ENCODE measurements at places on chromosomes 1 and 21.

- DNase-seq: no peak
These were observed 36.1 kb downstream of the TRIM11 start for GRCh38 chr1:228370439-228370940.

DNA sequence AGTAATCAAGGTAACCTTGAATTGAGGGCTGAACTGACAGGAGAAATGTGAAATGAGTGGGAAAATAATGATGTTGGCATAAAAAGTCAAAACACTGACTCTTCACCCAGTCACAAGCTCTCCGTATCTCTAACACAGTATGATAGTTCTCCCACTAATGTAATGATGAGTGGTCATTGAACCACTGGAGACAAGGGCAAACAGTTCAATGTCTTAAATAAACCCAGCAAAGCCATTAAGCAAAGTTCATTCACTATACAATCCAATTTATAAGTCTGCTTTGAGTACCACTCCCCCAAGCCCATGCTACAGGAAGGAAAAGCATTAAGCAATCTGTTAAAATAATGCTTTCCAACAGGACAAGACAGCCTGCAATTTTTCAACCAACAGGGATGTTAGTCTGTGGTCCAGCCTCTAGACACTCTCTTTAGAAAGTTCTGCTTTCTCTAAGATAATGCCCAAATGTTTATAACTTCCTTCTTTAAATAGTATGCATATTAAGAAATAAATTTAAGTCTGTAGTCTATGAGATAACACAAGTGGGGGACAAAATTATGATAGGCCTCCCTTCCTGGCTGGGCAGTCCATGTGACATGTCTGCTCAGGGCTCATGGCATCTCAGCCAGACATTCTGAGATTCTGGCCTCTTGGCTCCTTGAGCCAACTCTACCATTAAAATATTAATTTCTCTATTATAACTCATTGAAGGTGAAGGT is 25.5 kb upstream of the DDAH1 start:
- no peak for DNase-seq

DNA sequence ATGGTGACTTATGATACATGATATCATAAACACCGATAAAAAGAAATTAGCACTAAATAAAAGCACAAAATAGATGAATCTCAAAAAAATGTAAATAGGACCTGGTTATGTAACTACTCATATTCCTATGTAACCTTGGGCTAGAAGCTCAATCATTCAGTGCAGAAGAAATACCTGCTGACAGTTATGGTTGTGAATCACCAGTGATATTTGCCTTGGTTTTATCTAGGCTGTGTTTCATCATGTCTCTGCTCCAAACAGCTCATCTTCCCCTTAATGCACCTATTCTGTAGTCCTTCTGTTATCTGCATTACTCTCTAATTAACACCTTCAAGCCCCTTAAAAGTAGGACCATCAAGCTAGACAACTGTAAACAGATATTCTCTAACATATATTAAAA is 16.3 kb upstream of the PIGC start:
- no peak for DNase-seq

DNA sequence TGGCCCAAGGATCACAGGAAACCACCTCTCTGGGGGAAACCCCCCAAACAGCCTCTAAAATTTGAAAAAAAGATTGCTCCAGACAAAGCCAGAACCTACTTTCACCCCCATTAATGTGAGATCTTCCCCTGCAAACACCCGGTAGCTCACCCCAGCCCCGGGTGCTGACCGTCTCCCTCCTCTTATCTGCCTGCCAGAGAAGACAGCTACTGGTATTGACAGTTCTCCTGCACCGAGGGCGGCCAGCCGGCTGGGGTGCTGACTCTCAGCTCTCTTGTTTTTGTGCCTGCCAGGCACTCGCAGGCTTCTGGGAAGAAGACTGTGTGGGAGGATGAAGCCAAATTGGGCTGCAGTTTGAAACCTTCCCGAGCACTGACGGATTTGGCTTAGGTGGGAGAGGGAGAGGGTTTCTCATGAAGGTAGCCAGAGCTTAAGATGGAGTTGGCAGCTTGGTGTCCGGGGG is 48.2 kb downstream of the RASSF5 start:
- DNase-seq: no peak

- no peak for DNase-seq
These were observed 27.7 kb upstream of the SLC5A9 start for GRCh38 chr1:48194801-48195200.

DNA sequence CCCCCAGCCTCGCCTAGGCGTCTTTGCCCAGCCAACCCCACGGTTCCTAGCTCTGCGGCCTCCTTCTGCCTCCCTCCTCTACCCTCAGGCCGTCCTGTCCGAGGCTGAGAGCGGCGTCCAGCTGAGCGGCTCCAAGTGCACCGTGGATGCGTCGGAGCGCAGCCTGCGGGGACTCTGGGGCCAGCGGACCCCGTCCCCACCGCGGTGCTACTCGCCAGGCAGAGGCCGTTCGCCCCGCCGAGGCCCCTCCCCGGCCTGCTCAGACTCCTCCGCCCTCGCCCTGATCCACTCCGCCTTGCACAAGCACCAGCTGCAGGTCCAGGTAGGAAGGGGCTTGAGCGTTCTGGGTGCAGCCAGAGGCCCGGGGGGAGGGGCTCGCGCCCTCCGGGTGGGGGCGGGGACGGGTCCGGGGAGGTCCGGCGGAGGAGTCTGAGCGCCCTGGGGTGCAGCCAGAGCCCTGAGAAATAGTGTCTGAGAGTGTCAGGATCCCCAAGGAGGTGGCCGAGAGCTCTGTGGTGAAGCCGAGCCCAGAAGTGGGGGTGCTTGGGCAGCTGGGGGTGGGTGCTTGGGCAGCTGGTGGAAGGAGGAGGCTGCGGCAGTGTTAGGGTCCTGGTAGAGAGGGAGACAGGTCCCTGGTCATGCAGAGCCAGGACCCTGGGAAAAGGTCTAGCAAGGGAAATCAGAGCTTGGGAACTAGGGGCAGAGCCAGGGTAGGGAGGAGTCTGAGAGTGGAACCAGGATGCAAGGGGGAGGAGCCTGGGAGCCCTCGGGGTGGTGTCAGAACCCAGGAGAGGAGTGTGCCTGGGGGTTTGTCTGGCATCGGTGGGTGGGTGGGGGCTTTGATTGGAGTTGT is 3.2 kb upstream of the NBPF3 start:
- peak; percentile 34 for DNase-seq

GRCh38 chr1:94599095-94599813 is 57.7 kb upstream of the F3 start:
- DNase-seq: no peak

DNA sequence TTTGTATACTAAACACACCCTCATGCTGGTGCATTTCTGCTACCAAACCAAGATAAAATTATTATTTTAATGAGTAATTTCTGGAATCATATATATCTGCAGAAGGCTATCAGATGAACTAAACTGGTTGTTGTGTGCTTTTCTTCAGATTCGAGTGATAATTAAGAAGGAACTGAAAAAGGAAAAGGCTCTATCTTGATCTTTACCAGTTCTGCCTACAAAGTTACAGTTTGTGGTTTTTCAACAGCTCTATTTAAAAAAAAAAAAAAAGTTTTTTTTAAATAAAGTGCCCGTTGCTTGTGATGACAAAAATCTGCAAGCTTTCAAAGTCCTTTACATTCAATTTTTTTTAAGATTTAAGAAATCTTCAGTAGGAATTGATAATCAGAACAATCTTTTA is 13.6 kb downstream of the DENND1B start:
- DNase-seq: no peak

- no peak for DNase-seq
These were observed 14.3 kb upstream of the SEC16B start for GRCh38 chr1:177984136-177984525.

DNA sequence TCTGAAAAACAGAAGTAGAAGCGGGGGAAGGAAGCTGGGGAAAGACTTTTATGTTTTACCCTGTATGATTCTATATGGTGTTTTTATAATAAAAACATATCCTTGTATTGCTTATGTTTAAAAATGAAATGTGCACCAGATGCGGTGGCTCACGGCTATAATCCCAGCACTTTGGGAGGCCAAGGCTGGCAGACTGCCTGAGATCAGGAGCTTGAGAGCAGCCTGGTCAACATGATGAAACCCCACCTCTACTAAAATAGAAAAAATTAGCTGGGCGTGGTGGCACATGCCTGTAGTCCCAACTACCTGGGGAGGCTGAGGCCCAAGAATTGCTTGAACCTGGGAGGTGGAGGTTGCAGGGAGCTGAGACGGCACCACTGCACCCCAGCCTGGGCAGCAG is 155.4 kb downstream of the SMYD3 start:
- DNase-seq: no peak

DNA sequence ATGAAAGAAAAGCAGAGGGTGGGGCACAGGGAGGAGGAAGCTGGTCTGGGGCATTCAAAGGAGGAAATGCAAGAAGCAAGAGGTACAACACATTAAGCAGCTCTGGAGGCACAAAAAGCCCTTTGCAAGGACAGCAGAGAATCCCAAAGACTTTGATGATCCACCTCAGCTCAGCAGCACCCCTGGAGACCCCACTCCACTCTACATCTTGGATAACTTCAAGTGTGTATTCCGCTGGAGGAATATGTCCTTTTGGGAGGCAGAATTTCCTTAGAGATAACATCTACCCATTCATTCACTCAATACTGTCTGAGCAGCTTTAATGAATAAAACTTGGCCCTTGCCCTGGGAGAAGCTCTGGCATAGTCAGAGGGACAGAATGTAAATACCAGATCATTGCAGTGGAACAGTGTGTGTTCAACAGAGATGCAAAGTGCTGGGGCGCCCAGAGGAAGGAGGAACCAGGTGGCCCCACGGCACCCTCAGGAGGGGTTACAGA is 599.7 kb downstream of the KIF26B start:
- DNase-seq: no peak

DNA sequence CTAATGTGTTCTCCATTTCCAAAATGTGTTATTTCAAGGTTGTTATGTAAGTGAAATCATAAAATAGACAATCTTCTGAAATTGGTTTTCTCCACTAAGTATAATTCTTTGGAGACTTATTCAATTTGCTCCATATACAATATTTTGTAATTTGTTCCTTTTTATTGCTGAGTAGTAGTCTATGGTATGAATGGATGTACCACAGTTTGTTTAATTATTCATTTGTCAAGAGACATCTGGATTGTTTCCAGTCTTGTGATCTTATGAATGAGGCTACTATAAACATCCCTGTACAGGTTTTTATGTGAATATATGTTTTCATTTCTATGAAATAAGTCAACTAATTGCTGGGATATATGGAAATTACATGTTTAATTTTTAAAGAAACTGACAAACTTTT is 652.6 kb upstream of the PLXNA2 start:
- DNase-seq: no peak

- DNase-seq: peak; percentile 46
These were observed 101.4 kb upstream of the VAMP3 start for GRCh38 chr1:7669559-7670311.

DNA sequence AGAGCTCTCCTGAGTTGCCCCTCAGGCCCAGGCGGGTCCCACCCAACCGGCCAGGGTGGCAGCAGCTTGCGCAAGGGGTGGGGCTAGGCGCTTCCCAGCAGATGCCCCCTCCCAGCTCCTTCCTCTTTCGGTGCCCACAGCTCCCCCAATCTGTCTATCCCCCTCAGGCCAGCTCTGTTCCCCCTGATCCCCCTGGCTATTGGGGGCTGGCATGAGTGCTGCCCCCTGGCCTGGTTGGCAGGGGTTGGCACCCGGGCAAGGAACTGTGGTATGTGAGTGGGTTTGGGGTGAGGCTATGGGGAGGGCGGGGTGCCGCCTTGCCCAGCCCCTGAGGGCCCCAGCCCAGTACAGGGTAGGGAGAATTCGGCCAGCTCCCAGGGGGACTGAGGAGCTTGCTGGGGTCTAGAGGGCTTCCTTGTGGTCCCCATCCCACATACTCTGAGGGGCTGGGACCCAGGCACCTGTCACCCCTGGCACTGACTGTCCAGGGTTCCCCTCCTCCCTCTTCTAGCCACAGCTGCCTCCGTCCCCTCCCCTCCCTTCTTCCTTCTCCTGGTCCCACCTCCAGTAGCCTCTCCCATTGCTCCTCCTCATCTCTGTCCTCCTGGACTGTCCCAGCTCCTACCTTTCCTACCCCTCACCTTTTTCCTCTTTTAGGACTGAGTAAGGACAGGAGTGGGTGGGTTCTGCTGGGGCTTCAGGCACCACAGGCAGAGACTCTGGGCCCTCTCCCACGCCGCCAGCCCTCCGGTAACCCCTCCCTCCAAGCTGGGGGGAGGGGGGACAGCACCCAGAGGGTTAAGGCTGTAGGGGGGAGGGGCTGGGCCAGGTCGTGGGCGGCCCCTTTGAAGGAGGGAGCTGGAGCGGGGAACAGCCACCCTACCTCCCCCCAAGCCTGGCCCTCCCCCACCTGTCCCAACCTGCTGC is 5.7 kb downstream of the ZBTB7B start:
- peak; percentile 81 for DNase-seq

GRCh38 chr1:161238039-161238473 is at the start of gene NR1I3:
NR1I3 (minus strand) TSS chr1:161238203; CDS start chr1:161236565, 1,638 bp downstream.
- DNase-seq: no peak

- DNase-seq: no peak
These were observed 298 bp downstream of the SSBP3 start for GRCh38 chr1:54405898-54406293.

GRCh38 chr1:207752456-207752998 is 673 bp downstream of the CD46 start:
- peak; percentile 71 for DNase-seq

DNA sequence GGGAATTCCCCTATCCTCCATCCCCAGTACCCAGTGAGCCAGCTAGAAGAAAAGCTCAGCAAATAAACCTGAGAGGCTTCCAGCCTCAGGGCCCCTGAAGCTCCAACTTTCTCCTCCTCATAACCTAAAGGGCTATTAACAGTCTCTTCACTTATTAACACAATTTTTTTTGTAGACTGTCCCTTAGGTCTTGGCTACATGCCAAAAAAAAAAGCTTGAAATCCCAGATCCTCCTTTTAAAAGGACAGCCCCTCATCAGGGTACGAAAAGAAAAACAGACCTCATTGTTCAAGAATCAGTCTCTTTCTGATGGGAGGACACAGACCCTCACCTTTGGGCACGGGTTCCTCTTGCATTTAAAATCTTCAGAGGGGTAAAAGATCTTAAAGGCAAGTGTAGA is 72.8 kb upstream of the CD1D start:
- DNase-seq: no peak

DNA sequence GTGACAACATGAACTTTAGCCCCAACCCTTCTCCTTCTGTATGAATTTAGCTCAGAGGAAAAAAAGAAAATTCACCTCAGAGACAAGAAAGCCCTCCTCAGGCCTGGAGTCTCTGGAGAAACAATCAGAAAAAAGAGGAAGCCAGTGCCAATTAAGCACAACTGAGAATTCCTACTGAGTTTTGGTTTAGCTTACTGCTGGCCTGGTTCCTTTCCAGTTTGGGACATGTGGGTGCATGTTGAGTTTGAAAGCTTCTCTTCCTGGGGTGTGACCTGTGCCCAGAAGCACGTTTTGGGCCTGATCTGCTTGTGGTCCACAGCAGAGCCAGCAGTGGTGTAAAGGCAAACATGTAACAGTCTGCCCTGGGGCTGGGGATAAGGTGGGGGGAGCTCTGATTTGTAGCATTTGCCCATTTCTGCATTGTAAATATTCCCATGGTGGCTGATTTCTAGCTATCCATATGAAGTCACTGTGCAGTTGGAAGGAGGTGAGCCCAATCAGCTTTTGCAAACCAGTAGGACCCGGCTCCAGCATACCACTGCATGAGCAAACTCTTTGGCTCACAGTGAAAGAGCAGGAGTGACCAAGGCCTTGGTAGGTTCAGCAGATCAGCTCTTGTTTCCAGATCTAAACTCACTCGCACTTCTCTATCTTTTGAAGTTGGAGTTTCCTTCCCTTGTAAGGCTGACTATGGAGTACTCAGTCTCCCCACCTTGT is 4.7 kb upstream of the THEM5 start:
- no peak for DNase-seq

GRCh38 chr1:14945132-14946010 is 208.2 kb upstream of the TMEM51 start:
- peak; percentile 55 for DNase-seq

GRCh38 chr1:247362153-247362552 is 30.5 kb upstream of the ZNF496 start:
- DNase-seq: no peak

- DNase-seq: peak; percentile 41
These were observed 470.0 kb upstream of the VAMP3 start for GRCh38 chr1:7300893-7301663.
